Activated CD4-positive, alpha-beta T cell treated with anti-CD3 and anti-CD28 coated beads, Interleukin-2, amount 10 ng/mL, durations not matched to agents 7 days and 5 days (primary cell): ENCODE measurements at places on chromosomes 4 and X.

DNA sequence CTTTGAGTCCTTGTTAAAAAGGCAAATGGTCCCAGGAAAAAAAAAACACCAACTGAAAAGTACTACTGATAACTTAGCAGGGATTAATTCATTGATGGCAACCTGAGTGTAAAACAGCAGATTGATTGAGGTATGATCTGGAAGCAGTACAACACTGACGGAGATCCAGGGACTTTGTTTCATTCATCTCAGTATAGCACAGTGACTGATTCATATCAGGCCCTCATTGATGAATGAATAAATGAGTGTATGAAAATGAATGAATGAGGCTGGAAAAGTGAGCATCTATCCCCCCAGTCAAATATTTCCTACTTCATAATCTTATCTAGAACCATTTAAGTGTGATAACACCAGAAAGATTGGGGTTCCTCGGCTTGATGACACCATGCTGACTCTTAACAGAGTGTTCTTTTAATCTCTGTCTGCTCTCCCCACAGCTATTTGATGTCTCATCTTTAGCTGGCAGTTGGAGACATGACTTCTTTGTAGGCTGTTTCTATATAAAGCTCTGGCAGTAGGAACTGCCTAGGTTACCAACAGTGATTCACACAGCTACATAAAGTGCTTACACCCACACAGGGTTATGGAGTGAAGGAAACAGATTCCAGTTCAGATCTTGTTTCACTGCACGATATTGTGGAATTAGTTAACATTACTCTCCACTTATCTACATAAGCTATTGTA is 18.6 kb upstream of the RNF128 start:
- no peak for DNase-seq

DNA sequence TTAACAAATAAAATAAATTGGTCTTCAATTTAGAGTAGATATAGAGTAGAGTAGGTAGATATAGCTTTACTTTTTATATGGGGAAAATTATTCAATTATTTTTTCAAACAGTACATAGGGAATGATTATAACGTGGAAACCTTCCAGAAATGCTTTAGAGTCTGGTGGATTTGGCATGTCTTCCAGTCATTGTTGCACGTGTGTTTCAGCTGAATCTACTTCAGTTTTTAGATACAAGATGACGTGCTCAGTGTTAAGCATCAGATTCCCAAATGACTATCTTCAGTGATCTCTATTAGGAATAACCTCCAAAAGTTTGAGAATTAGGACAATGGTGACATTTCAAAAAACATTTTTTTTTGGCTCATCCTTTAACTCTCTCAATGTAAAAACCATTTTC is 616.9 kb downstream of the ANKRD50 start:
- DNase-seq: no peak

- DNase-seq: no peak
Observed at GRCh38 chr4:107742791-107743190, 22.8 kb upstream of the PAPSS1 start.

GRCh38 chr4:38177035-38177546 is 216.9 kb downstream of the PTTG2 start:
- peak; percentile 80 for DNase-seq

DNA sequence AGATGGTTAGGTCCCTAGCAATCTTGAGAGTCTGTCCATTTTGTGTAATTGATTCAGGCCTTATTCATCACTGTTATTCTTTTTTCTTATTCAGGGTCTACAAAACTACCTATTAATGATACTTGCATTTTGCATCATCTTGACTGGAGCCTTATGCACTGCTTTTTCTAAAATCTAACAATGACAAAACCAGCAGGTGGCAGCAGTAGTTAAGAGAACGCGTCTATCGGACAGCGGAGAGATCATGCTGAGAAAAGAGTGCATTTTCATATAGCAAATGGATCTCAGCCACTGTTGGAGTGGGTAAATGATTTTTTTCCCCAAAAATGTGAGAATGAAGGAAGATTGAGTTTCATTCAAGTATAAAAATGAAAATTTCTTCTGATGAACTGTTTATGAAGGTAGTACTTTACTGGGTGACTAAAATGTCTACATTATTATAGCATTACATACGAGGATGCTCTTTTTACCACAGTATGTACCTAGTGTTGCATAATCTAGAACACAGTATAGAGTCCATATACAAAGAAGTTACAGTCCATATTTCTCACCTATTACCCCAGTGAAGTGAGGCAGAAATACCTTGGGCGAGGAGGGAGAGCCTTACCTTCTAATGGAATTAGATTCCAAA is 43.2 kb downstream of the TMEM144 start:
- peak; percentile 61 for DNase-seq

GRCh38 chr4:66376396-66376795 is 706.1 kb upstream of the EPHA5 start:
- no peak for DNase-seq

DNA sequence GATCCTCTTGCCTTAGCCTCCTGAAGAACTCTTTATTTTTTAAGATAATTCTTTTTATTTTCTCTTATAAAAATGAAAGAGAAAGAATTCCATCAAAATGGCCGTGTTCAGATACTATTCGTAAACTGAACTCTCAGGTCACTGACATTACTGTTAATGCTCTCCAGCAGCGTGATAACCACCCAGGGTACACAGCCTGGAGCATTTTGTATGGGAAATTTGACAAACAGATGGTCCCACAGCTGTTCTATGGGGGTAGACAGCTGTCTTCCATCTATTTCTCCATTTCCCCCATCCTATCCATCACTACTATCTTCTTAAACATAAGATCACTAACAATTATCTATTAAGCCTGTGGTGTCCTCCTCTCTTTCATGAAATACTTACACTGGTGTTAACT is 47.8 kb downstream of the SYNPO2 start:
- DNase-seq: no peak

DNA sequence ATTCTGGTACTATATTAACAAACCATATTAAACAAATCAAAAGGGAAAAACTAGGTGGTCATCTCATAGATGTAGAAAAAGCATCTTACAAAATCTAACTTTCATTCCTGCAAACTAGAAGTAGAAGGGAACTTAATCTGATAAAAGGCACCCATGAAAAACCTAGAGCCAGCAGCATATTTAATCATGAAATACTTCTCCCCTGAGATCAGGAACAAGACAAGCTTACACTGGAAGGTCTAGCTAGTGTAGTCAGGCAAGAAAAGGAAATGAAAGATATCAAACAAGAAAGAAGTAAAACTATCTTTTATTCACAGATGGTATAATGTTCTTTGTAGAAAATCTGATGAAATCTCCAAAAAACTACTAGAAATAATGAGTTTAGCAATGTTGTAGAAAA is 41.2 kb downstream of the ATP10D start:
- DNase-seq: no peak

DNA sequence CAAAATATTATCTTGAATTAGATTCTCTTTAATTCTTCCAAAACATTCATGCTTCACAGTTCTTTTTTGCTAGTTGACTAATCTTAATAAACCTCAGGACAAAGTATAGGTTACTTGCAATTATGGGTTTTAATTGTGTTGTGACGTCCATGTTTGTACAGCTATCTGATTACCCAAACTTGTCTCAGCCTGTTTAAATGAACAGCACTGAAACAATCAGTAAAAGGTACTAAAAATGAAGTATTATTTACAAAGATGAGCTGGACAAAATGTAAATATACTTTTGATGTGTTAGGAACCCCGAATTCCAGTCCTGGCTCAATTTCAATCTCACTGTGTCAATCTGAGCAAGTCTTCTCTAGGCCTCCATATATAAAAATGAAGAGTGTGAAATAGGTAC is 57.4 kb upstream of the SLC6A14 start:
- DNase-seq: no peak

DNA sequence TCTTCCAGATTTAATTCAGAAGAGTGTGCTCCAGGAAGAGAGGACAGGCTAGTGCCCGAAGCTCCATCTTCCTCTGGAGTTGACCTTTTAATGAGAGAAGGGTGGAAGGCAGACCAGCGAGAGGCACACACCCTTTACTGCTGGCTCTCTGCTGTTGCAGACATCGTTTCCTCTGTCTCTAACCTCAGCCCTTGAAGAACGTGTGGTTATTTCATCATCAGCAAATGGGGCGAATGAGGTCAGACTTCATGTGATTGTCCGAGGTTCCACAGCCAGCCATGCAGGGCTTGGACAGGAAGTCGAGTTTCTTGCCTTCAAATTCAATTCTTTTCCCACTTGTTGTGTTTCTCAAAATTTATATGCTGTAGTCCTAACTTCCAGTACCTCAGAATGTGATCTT is 155.2 kb upstream of the MSX1 start:
- DNase-seq: no peak

GRCh38 chrX:18789916-18790315 is 82.5 kb downstream of the PPEF1 start:
- DNase-seq: no peak

GRCh38 chr4:146265950-146266490 is 51.7 kb downstream of the REELD1 start:
- DNase-seq: no peak

DNA sequence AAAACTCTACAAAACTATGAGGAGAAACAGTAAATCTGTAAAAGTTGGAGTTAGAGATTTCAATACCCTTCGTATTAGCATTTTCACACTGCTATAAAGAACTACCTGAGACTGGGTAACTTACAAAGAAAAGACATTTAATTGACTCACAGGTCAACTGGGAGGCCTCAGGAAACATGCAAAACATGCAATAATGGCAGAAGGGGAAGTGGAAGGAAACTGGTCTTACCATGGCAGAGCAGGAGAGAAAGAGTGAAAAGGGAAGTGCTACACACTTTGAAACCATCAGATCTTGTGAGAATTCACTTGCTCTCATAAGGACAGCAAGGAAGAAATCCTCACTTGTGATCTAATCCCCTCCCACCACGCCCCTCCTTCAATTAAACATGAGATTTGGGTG is 949.9 kb downstream of the TECRL start:
- no peak for DNase-seq

DNA sequence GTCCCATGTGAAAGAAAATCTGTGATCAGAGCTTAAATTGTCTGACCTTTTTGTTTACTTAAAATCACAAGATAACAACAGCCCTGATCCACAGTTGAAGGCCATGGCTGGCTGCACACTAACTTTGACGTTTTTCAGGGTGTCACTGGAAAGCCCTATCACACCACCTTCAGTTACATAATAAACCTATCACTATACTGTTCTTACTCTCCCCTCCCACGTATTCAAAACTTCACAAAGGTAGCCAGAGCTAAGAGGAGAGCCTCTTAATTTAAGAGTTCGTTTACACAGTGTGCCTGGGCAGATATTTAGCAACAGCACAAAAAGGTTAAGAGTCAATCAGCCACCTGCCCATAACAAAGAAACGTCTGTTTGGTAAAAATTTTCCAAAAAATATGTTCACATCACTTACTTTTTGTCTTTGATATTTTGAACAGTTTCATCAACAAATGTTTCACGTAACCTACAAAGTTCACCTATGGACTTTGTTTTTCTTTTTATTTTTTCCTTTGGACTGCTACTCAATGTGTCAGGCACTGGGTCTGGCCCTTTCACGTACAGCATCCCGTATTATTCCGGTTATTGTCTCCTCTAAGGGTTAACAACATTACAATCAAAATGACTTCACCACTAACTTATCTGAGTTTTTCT is 25.0 kb downstream of the RFC1 start:
- no peak for DNase-seq

GRCh38 chr4:77001907-77002306 is 52.4 kb downstream of the SEPTIN11 start:
- no peak for DNase-seq

GRCh38 chrX:8604131-8604530 is 127.8 kb downstream of the ANOS1 start:
- no peak for DNase-seq

- no peak for DNase-seq
Observed at GRCh38 chr4:156790866-156791265, 180.7 kb downstream of the PDGFC start.

GRCh38 chr4:8701126-8702019 is 108.8 kb downstream of the CPZ start:
- DNase-seq: no peak

- DNase-seq: no peak
Observed at GRCh38 chr4:37568489-37568888, 117.7 kb downstream of the RELL1 start.

DNA sequence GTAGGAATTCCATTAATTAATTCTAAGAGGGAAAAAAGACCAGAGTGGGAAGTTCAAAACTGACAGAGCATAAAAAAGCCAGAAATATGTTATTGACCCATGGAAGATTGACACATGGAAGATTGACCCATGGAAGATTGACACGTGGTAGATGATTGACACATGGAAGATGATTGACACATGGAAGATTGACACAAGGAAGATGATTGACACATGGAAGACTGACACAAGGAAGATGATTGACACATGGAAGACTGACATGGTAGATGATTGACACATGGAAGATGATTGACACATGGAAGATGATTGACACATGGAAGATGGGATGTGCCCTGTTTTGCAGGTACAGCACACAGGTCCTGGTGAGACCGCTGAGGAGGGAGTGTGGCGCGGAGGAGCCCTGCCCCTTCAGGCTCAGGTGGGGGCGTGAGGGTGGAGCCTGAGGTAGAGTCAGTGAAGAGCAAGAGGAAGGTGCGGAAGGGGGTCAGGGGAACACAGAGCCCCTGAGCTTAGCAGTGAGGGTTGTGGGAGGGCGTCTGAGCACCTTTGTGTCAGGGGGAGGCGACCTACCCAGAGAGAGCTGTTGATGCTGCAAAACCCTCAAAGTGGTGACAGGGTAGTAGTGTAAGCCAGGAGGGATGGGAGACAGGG is 15.8 kb upstream of the PDE6B start:
- no peak for DNase-seq

GRCh38 chr4:39937683-39938268 is 39.9 kb downstream of the PDS5A start:
- no peak for DNase-seq

DNA sequence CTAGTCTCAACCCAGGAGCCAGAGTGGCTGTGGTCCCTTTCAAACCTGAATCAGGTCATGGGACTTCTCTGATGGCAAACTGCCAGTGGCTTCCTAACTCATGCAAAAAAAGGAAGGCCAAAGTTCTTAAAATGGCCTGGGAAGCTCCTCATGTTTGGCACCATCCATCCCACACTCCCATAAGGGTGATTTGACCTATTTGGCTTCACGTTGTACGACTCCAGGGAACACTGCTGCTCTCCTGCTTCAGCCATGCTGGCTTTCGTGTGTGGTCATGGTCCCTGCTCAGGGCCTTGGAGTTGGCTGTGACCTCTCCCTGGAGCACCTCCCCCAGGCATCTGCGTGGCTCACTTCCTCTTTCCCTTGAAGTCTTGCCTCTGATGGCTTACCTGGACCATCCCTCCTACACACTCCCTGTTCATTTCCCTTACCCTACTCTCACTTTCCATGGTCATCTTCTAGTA is 12.8 kb upstream of the TMSB4X start:
- no peak for DNase-seq

GRCh38 chr4:145280541-145280940 is 100.2 kb upstream of the OTUD4 start:
- no peak for DNase-seq

DNA sequence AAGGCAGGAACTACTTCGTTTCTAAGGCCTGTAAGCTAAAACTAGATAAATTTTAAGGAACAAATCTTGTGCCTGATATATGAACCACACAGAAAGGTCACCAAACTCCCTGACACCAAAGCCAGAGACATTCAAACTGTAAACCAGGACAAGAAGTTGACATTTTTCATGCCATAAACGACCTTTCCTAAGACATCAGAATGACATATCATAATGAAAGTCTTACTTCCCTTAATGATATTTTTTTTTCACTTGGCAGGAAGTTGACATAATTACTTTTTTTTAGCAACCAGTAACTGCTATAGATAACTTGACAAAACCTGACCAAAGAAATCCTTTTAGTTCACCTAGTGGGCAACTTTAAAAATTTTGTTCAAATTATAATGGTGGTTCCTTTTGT is 231.5 kb upstream of the AGTR2 start:
- no peak for DNase-seq

- DNase-seq: no peak
Observed at GRCh38 chr4:138577145-138577544, 335.0 kb upstream of the SLC7A11 start.
